ENCODE measurements at places on chromosomes 3 and 15.
A peak's percentile ranks its signal among the peaks of the same experiment; 100 is the strongest.

DNA sequence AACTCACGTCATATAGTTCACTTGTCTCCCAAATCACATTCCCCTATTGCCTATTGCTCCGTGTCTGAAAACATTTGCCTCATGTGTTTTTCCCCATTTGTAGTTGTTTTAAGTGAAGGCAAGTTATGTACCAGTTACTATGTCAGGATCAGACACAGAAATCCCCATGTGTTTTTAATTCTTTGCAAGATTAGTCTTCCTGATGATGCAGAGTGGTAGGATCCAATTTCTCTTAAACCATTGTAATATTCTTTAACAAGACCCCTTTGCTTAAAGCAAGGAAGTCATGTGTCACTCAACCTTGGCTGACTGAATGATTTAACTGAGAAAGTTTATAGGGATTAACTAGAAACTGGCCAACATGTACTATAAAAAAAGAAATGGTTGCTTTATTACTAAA is 164.4 kb downstream of the OPA1 start:
- DNase-seq: no peak

DNA sequence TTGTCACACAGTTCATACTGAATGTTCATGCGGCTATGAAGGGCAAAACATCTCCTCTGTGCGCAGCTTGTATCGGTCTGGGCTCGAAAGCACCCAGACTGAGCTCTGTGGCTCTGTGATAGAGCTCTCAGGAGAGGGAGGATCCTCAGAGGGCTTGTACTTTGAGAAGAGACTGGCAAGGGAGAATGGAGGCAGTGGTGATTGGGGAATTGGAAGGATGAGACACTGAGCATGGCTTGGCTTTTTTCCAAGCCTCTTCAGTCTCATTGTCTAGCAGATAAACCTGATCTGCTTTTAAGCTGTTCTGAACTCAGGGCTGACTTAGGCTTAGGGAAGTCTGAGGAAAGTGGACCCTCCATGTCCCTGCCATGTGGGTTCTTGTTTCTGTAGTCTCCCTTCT is 43.0 kb downstream of the RAD54L2 start:
- peak; percentile 1 for DNase-seq

DNA sequence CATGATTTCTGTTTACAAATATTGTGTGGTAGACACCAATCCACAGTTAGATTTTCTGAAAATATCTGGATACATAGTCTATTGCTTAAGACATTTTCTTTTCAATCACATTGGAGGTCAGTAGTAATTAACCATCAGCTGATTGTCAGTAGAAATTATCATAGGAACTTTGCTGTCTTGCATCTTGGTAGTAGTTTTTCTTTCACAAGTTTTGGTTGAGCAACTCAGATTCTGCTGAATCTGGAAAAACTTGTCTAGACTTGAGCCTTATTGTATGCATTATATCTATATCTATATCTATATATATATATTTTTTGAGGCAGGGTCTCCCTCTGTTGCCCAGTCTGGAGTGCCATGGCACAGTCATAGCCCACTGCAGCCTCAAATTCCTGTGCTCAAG is 4.0 kb downstream of the RAB11A start:
- DNase-seq: no peak

GRCh38 chr3:149589332-149589731 is 68.5 kb downstream of the WWTR1 start:
- DNase-seq: no peak

GRCh38 chr3:139830817-139831216 is 104.2 kb upstream of the CLSTN2 start:
- DNase-seq: peak; percentile 92

GRCh38 chr15:93458597-93458996 is 369.6 kb upstream of the RGMA start:
- no peak for DNase-seq

DNA sequence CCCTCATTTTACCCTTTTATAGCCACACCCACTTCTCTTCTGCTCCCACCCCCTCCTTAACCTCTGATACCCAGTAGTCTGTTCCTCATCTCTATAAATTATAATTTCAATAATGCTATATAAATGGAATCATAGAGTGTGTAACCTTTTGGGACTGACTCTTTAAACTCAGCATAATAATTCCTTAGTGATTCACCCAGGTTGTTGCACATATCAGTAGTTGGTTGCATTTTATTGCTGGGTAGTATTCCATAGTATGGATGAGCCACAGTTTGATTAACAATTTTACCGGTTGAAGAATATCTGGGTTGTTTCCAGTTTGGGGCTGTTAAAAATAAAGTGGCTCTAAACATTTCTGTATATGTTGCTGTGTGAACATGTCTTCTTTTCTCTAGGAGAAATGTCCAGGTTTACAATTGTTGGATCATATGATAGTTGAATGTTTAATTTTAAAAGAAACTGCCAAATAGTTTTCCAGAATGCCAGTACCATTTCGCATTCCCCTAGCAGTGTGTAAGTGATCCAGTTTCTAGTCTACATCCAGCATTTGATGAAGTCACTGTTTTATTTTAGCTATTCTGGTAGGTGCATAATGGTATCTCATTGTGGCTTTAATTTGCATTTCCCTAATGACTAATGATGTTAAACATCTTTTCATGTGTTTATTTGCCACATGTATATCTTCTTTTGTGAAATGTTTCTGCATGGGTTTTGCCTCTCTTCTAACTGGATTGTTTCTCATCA is 68.5 kb downstream of the VPS8 start:
- no peak for DNase-seq

- no peak for DNase-seq
Measured at GRCh38 chr3:66463730-66464511, 36.9 kb downstream of the LRIG1 start.

Measured in NCI-H446 treated with DMSO at 0.1 percent for 48 hours (cell line).